ENCODE measurements at places on chromosomes 12 and 14. TPM values are rescaled to one million over a fixed set of nuclear protein-coding genes. Genes with fewer than 3 reads are reported as not detected.

Gene SPX
- total RNA-seq: 1.2 TPM

Gene PTCSC3
- total RNA-seq: not detected

Gene DCN
- total RNA-seq: 72.0 TPM

Gene UBC
- total RNA-seq: 2,131 TPM

Gene ZNF605
- 16.1 TPM for total RNA-seq

Gene LIN7A
- total RNA-seq: 4.1 TPM

Gene FAM186B
- total RNA-seq: 0.40 TPM

Gene CLEC7A
- total RNA-seq: not detected

Gene SSTR1
- 6.2 TPM for total RNA-seq

Gene KRT77
- not detected for total RNA-seq

Gene NFATC4
- total RNA-seq: 76.4 TPM

Gene FOXA1
- total RNA-seq: not detected

Gene TAS2R46
- total RNA-seq: 4.8 TPM

Gene ALX1
- not detected for total RNA-seq

Gene KLRD1
- 0.50 TPM for total RNA-seq

Gene SYT1
- total RNA-seq: 25.2 TPM

Gene GMFB
- total RNA-seq: 92.0 TPM

Gene IL26
- total RNA-seq: 2.0 TPM

Gene RTN1
- 2.8 TPM for total RNA-seq

Gene WNT1
- not detected for total RNA-seq

Gene LRFN5
- total RNA-seq: 11.3 TPM

Gene GPR68
- 1.4 TPM for total RNA-seq

Gene CD163L1
- 2.6 TPM for total RNA-seq

Gene SYNE3
- total RNA-seq: 10.2 TPM

Gene LMNTD1
- 0.63 TPM for total RNA-seq

Gene SMOC1
- 12.9 TPM for total RNA-seq

Gene SLC35E3
- 8.8 TPM for total RNA-seq

Gene L3HYPDH
- total RNA-seq: 56.8 TPM

Gene HOXC10
- total RNA-seq: not detected

Gene B4GALNT3
- 0.13 TPM for total RNA-seq

Gene OLR1
- not detected for total RNA-seq

Gene KRT78
- total RNA-seq: not detected

Gene SPIC
- not detected for total RNA-seq

Gene P2RX2
- total RNA-seq: not detected

Gene PRB2
- not detected for total RNA-seq

Gene SYNDIG1L
- total RNA-seq: under 0.01 TPM

All from smooth muscle cell of the pulmonary artery (primary cell).